Cerebellar nuclear complex (tissue), 1 donor: ENCODE measurements at places on chromosomes 13 and 19.

- DNase-seq: no peak
These were observed 2.1 kb upstream of the GRWD1 start for GRCh38 chr19:48443731-48444128.

GRCh38 chr19:42274065-42274682 is 5.1 kb downstream of the CIC start:
- DNase-seq: no peak

DNA sequence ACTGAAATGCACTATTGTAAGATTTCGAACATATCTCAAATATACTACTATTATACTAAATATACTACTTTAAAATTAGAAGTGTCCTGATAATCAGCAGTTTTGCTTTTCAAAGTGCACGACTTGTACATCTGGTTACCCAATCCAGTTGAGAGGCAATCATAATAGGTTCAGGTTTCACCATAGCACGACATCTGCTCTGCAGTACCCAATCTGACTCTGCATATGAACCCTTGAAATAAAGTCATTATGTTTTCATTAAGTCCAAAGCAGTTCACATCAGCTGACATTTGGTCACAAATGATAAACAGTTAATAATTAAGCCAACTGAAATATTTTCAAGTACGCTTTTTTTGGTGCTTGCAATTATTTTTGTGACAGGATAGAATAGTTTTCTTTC is 90.6 kb downstream of the PCDH9 start:
- DNase-seq: no peak

GRCh38 chr19:4908781-4909155 is 533 bp upstream of the UHRF1 start:
- no peak for DNase-seq

DNA sequence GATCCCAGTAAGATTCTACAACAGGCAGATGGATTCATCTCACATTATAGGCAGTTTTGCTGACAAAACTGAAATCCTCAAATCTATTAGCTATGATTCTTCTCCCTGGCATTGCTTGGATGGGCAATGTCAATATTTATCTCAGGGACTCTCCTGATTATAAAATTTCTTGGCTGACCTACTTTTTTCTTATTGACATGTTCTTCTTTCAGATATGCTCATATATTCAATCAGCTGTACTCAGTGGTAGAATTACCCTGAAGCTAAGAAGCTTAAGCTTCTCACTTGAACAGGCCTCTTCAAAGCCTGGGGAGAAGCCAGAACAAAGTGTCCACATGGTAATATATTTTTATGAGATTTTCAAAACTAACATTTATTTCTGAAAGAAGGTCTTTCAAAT is 513.6 kb downstream of the PCDH9 start:
- DNase-seq: no peak

GRCh38 chr13:91622778-91623550 is 224.5 kb downstream of the GPC5 start:
- no peak for DNase-seq

DNA sequence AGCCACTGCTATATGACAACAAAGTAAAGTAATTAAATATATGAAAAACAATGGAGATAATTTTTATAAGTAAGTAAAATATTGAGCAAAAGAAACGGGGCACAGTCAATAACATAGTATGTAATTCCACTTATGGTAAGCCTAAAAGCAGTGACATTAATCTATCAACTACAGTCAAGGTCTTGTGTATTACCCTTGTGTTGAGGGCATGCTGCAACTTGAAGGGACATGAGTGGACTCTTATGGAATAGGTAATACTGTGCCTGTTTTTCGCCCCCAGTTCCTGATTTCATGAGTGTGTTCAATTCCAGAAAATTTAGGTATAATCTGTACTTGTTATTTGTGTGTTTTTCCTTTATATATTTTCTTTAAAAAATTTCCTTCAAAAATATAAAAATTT is 201.3 kb upstream of the SLITRK6 start:
- DNase-seq: no peak

DNA sequence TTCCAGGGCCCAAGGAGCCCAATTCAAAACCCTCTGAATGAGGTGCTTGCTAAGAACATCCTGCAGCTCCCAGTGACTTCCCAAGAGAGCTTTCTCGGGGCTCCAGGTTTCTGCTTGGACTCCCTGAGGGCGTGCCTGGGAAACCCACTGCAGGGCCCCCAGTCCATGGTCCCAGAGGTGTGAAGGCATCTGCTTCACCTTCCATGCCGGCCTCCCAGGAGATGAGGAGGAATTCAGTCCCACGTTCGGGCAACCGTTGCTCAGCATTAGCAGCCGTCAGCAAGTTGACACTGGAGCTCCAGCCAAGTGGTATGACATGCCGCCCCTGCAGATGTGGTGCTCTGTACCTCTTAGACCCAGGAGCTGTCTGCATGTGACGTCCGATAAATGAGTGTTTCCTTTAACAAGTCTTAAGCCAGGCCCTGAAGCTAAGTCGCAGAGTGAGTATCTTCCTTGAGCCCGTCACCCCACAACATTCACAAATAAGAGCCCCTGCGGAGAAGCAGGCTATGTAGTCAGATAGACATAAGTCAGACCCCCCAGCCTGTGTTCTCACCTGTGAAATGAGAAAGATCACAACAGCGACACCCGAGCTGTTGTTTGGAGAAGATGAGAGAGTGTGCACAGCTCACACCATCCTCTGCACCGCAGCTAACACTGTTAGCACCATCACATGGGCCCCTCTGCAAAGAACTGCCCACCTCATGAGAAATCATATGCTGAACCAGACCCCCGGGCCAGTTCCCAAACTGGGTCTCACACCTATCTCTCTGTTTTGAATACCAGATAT is 150.3 kb downstream of the KATNAL1 start:
- DNase-seq: no peak

GRCh38 chr19:16193466-16193865 is 4.2 kb upstream of the AP1M1 start:
- no peak for DNase-seq

DNA sequence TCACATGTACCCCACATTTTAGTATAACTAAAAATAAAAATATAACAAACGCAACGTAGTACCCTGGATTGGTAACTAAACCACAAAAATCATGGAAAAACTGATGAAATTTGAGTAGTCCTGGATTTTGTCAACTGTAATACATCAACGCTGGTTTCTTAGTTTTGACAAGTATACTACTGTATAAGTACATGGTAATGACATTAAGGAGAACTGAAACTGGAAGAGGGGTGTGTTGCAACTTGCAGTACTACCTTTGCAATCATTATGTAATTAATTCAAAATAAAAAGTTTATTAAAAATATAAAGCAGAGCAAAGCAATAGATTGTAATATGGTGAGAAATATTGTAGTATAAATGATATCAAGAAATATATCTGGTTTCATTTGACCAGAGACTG is 1158.0 kb upstream of the SPRY2 start:
- DNase-seq: no peak

- DNase-seq: peak; percentile 20
These were observed 1.8 kb downstream of the FGF14 start for GRCh38 chr13:102399791-102400674.

DNA sequence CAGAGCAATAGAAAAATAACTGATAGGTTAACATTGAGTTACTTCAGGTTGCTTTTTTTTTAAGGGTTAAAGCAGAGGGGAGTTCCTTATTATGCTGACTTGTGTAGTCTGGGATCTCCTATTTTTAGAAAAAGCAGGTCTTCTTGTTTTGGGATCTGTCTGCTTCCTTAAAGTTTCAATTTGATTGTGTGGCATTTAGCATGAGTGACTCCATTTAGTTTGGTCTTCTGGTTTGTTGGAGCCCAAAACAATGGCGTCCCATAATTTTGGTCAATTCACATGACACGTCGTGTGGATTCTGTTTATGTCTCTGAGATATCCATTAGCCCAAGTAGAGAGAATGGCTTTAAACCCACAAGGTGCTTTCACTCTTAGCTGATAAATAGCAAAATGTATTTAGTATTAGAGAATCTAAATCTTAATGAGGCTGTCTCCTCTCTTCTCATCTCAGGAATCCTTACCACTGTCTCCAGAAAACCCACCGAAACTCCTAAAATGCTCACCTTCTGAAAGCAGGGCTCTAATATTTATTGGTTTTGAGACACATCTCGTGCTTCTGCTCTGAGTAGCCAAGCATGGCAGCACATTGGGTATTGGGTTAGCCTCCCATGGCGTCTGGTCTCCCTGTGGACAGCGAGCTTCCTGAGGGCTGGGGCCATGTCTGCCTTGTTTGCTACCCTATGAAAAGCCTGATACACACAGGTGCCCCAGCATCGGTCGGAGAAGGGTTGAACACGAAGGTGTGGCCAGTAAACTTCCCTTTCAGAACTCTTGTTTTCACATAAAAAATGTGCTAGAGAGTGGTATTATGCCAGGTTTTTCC is 67.2 kb upstream of the GPR183 start:
- DNase-seq: no peak

GRCh38 chr13:44012910-44013757 is 133.4 kb downstream of the LACC1 start:
- DNase-seq: no peak

- no peak for DNase-seq
These were observed 149.0 kb upstream of the SERP2 start for GRCh38 chr13:44224450-44225149.
